ENCODE measurements at places on chromosomes 16 and 17. TPM values are rescaled to one million over a fixed set of nuclear protein-coding genes. Genes with fewer than 3 reads are reported as not detected.

CDC6 gene
- total RNA-seq: 4.8 TPM

KRTAP3-1 gene
- total RNA-seq: not detected

NME2 gene
- total RNA-seq: 247 TPM

ALDH3A1 gene
- 0.46 TPM for total RNA-seq

SCN4A gene
- 0.92 TPM for total RNA-seq

MAFG gene
- total RNA-seq: 18.5 TPM

KCNJ2 gene
- 15.5 TPM for total RNA-seq

SBK1 gene
- 22.4 TPM for total RNA-seq

SCPEP1 gene
- 10.8 TPM for total RNA-seq

EMC6 gene
- 14.8 TPM for total RNA-seq

DYNLRB2 gene
- total RNA-seq: 9.5 TPM

IL32 gene
- 1.6 TPM for total RNA-seq

SERPINF2 gene
- total RNA-seq: not detected

ARMC7 gene
- 3.0 TPM for total RNA-seq

TBC1D26 gene
- total RNA-seq: 0.23 TPM

QPRT gene
- total RNA-seq: 4.8 TPM

All from diencephalon (tissue), 1 donor.